DMS79 (cell line): ENCODE measurements at places on chromosomes 5 and 9.
A peak's percentile ranks its signal among the peaks of the same experiment; 100 is the strongest.

- no peak for DNase-seq
Observed at GRCh38 chr5:126973193-126973592, 57.2 kb downstream of the MARCHF3 start.

DNA sequence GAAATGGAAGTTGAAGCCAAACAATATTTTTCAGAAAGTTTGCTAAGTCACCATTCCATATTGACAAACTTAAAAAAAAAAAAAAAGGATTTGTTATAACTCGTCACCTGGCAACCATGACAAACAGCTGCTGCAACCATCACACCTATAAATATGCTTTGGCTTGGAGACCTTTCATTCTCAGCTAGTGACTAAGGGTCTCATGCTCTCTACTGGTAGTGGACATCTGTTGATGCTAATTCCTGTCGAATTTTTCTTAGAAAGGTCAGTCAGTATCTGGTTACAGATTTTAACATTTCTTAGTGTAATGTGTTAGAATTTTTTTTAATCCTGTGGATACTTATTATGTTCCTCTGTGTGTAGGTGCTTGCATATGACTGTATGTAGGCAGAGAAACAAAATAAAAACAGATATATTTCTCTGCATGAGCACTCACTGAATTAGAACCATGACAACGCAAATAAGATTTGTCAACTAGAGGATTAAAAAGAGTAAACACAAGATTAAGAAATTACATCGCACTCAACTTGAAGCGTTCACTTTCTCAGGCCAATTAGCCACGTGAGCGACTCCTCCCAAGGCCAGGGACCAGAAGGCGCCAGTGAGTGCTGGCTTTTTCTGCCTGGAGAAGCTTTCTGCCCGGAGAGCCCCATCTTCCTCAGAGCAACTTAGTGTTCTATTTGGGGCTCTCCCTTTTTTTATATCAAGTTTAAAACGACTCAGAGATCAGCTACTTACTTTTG is 27.0 kb upstream of the ZNF622 start:
- no peak for DNase-seq

- no peak for DNase-seq
Observed at GRCh38 chr5:176542596-176543427, 5.6 kb upstream of the RNF44 start.

- DNase-seq: no peak
Observed at GRCh38 chr9:37236822-37237221, 116.4 kb downstream of the ZCCHC7 start.

- no peak for DNase-seq
Observed at GRCh38 chr5:135075621-135076020, 41.6 kb upstream of the PITX1 start.

GRCh38 chr9:117413346-117414219 is 1.3 kb downstream of the ASTN2 start:
- peak; percentile 62 for DNase-seq

DNA sequence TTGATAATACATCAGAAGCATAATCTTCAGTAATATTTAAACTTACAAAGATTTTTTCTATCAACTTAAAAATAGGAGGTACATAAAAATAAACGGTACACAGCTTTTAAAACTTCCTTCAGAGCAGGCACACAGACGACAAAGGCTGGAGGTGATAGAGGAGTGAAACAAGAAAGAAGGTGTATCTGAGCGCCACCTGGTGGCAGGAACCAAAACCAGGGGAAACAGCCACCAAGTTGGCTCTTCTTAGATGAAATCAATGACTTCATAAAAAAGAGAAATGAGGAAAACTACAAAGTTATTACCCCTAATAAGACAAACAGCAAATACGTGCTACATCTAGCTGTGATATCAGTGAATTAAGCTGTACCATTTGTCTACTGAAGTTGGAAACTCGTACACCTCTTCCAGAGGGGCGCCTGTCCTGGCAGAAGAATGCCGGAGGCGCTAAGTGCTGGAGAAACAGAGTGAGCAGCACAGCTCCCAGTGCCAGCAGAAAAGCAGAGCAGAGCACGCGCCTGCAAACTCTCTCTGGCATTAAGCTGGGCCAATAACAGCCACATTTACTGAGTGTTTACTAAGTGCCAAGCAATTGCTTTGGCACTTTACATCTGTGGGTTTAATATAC is 85.9 kb downstream of the SETX start:
- DNase-seq: peak; percentile 45

DNA sequence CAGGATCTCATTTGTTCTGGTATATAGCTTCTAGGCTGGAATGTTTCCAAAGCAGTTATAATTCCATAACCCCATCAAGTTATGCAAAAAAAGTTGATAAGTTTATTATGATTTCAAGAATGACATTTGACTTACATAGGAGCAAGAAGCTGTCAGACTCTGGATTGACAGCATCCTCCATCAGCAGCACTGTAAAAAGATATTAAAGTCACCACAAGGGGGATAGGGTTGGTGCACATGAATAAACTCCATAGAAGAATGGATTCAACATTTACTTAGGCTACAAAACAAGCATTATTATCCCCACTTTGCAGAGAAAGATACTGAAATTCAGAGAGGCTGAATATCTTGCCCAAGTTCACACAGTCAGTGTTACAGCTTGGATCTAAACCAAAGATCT is 208.9 kb upstream of the SLC30A5 start:
- DNase-seq: no peak

- DNase-seq: no peak
Observed at GRCh38 chr9:133148199-133149129, 15.2 kb downstream of the GBGT1 start.

DNA sequence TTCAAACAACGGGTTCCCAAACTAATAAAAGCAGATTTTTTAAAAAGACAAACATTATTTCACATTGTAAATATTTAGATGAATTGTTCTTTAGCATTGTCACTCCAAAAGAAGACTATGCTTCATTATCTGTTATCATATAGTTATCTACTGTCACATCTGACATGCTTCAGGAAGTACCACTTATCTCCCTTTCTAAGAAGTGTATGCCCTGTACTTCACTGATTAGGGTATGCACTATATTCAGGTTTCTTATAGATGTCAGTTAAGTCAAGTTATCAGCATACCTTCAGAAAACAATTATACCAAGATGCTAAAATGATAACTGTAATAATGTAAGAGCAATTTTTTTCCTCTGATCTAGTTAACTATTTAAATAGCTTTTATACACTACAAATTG is 40.4 kb downstream of the LMBRD2 start:
- DNase-seq: no peak

DNA sequence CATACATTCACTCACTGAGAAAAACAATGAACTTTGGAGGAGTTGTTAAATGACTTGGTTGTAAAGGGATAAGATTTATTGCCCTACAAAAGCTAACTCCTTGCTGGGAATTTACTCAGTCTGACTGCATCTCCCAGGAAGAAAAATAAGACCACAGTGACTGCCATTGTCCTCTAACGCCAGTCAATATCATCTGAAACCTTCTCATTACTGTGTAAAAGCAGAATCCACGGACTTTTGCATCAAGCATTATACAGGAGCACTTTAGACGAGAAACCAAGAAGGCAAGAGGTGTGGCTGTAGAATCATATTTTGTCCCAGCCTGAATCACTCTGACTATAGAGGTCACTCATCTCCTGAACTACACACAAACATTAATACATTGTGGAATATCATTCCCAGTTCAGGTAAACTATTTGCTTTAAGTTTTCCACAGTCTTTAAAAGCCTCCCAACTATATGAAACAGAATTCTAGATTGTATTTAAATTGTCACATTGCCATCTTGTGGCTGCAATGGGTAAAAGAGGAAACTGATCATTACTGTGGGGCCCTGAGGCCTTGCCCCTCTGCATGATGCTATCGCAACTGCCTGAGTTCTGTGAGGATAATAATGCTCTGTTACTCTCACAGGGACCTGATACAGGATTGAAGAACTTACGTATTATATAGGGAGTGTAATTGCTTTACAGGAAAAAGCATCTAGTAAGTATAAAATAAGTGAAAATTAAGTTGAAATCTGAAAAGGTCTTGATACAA is 142.9 kb downstream of the SLCO4C1 start:
- DNase-seq: no peak

- DNase-seq: no peak
Observed at GRCh38 chr5:171445644-171446516, 26.4 kb downstream of the FGF18 start.

DNA sequence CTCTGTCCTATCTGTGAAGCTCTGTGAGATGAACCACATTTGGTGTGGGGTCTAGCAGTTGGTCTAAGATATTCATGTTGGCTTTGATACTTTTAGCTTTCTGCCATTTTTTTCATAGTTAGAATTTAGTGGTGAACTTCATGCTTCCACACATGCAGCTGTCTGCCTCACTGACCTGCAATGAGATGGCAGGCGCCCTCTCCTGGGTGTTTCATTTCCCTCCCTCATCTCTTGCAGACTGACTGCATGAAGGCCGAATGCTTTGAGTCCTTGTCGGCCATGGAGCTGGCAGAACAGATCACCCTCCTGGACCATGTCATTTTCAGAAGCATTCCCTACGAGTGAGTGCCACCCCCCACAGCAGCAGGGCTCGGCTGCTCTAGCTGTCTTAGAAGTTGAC is 26.1 kb upstream of the CKMT2 start:
- no peak for DNase-seq

GRCh38 chr9:90830977-90831376 is 29.4 kb downstream of the SYK start:
- peak; percentile 69 for DNase-seq

DNA sequence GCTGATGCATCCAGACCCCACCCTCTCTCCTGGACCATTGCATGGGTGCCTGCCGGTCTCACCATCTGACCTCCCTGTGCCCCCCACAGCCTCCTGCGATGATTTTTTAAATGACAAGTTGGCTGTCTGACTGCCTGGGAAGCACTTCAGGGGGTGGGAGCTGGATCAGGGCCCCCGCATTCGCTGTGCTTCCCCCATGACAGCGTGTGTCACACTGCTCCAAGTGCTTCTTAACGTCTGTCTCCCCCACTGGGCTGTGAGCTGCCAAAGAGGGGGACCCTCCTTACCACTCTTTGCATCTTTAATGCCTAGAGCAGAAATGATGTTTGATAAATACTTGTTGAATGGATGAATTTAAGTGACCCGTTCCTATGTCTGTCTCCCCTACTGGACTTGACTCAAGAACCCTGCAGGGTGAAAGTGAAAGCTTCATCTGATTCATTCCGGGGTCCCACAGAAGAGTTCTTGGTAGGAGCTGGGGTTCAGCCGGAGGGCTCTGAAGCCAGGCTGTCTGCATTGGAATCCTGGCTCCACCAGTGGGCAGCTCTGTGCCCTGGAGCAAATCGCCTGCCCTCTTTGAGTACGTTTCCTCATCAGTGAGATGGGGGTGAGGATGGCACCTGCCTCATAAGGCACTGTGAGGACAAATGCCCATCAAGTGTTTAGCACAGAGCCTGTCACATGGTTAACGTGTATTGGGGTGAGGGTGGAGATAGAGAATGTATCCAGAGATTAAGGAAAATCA is 7.6 kb upstream of the EGR1 start:
- no peak for DNase-seq

DNA sequence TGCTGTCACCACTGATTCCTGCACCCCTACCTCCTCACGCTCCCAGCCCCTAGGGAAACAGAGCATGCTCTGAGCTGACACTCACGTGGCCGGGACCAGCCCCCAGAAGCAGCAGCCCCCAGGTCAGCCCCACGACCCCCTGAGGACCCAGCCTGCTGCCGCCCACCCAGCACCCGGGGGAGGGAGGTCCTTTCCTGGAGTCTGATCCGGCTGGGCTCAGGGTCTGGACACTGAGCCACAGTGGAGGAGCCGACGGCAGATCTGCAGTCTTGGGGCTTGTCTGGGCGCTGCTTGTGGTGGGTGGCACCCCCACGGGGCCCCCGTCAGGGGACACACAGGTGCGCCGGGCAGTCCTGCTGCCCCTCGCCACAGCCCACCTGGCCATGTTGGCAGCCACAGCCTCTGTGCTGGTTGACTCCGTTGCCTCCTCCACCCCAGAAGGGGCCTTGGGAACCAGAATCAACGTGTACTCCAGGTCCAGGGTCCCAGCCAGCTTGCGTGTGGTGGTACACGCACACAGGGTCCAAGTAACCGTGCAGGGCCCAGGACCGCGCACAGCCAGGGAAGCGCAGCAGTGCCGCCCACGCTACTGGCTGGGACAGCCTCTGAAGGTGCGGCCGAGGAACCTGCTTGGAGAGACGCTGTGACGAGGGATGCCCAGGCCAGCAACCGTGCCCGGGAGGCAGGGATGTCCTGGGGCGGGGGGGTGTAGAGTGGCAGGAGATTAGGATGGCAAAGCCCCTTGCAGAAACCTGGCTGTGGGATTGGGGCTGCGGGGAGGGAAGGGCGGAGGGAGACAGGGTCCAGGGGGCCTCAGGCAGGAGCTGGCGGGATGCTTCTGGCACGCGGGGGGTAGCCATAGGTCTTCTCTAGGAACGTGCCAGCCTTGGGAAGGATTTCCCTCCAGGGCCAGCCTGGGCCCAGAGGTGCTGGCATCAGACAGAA is 3.5 kb downstream of the DNLZ start:
- DNase-seq: no peak

- no peak for DNase-seq
Observed at GRCh38 chr5:170485616-170485911, 18.3 kb upstream of the KCNIP1 start.

DNA sequence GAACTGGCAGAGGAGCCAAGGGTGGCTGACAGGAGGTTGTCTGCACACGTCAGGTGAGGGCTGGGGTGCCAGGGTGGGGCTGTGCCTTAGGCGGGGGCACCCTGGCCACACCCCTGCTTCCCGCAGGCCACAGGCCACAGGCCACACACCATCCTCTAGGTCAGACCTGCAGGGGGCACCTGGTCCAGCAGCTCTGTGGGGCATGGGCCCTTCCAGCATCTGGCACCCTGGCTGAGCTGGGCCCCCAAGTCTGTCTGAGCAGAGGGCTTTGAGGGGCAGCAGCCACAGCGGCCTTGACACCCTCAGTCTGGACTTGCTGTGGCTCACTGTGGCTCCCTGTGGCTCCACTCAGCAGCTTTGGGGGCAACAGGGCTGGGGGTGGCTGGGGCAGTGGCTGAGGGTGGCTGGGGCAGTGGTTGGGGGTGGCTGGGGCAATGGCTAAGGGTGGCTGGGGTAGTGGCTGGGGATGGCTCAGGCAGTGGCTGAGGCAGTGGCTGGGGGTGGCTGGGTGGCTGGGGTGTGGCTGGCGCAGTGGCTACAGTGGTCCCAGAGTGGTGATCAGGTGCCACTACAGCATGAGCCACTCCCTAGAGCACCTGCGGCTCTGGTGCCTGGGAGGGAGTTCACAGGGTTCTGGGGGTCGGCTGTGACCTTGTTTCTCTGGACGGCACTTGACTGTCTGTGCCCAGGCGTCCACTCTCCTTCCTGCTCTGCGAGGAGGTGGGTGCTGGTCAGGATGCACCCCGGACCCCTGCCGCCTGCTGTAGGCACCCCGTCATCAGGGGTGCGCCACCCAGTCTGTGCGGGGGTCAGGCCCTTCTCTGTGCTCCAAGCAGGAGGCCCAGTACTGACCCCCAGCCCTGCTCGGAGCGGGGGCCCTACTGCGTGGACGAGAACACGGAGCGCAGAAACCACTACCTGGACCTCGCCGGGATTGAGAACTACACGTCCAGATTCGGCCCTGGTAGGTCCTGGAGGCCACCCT is 27.1 kb downstream of the NKD2 start:
- no peak for DNase-seq

- no peak for DNase-seq
Observed at GRCh38 chr5:18797222-18797621, 1163.0 kb downstream of the TAF11L14 start.

GRCh38 chr9:138072897-138073296 is 195.3 kb downstream of the CACNA1B start:
- no peak for DNase-seq

GRCh38 chr9:68532131-68532530 is 8.6 kb downstream of the TMEM252 start:
- DNase-seq: no peak
